ENCODE measurements at places on chromosomes 5 and 9. TPM values are rescaled to one million over a fixed set of nuclear protein-coding genes. Genes with fewer than 3 reads are reported as not detected.

FAM78A gene
- 0.43 TPM for total RNA-seq

ASS1 gene
- 88.3 TPM for total RNA-seq

NME5 gene
- total RNA-seq: 1.3 TPM

NXNL2 gene
- total RNA-seq: 7.7 TPM

KCNN2 gene
- total RNA-seq: 2.6 TPM

NREP gene
- 146 TPM for total RNA-seq

FBXL17 gene
- total RNA-seq: 16.8 TPM

OSMR gene
- 114 TPM for total RNA-seq

All from fibroblast of villous mesenchyme (primary cell).